ENCODE measurements at places on chromosomes 3 and 15.

DNA sequence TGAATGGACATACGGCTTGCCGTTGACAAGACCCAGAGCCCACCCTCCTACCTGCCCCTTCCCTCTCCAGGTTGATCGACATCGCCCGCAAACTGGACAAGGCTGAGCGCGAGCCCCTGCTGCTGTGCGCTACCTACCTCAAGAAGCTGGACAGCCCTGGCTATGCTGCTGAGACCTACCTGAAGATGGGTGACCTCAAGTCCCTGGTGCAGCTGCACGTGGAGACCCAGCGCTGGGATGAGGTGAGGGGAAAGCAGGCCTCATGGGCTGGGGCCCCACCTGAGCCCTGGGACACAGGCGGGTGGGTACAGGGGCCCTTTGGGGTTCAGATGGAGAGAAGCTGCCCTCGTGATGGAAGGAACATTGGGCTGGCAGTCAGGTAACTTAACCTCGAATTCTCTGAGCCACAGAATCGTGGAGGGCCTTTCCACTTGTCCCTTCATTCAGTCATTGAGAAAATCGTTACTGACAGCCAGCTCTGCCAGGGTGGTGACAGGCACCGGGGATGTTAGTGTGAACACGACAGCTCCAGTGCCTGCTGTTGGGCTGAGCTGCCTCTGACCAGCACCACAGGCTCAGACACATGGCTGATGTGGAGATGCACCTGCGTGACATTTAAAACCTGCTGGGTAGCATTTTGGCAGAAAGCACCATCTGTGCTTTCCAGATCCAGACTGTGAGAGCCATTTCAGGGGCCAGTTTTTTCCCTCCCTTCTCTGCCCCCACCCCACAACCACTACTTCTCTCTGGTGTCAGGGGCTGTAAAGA is 25.6 kb upstream of the RHO start:
- DNase-seq, result no peak

DNA sequence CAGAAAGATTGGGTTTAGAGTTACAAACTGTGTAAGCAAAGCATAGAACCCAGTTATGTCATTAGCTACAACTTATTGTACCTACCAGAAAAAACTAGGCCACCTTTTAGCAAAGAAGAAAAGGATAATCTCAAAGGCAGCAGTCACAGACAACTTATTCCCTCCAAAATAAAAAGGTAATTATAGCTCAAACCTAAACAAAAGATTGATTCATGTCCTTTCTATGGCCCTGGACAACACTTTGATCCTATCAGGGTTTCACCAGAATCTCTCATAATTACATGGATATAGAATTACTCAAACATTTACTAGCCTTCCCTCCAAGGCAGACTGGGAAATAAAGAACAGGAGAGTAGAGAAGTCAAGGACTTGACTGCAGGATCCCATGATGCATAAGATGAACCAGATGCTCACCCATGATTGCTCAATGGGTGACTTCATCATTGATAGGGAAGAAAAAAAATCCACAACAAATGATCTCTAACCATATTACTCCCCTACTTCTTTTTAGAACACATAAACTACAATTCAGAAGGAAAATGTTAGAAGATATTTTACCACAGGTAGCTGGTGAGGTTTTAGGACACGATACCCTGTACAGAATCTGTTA is 17.4 kb downstream of the DET1 start:
- DNase-seq, result no peak

DNA sequence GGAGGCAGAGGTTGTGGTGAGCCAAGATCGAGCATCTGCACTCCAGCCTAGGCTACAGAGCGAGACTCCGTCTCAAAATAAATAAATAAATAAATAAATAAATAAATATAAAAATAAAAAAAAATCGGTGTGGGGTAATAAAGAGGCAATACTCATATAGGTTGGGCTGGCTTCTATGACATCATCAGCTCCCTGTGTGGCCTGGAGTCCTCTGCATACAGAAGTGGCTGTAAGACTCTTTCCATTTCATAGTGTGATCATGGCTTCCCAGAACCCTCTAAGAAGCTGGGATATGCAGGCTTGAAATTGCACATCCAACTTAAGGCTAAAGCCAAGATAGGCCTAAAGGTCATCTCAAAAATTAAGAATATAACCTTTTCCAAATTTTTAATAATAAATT is 101.6 kb downstream of the ZIC4 start:
- DNase-seq, result no peak

GRCh38 chr3:50177346-50177745 is 14.1 kb upstream of the GNAT1 start:
- DNase-seq, result no peak

GRCh38 chr3:94406595-94406994 is 343.7 kb downstream of the NSUN3 start:
- no peak for DNase-seq

DNA sequence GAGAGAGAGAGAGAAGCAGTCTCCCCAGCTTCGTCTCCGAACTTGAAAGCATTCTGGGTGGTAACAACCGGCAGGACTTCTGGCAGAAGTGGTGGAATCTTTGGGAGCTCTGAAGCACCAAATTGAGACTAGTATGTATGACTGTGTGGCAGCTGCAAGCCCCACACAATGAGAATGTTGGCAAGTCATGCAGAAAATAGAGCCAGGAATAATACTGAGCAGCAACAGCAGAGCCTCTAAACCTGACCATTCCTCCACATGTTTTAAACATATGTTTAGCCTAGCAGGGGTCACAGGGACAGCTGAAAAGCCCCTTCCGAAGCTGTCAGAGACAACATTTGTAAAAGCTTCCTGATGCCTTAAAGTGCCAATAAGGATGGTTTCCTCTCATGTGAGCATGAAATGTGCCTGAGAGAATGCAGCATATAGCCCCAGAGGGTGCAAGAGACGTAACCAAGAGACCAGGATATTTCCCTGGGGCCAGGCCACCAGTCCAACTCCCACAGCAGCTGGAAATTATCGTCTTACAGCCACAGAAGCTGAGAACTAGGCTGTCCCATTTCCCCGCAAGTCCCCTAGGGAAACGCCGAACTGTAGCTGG is 178.6 kb upstream of the CCDC54 start:
- no peak for DNase-seq

- DNase-seq, result no peak
These were observed 27.7 kb downstream of the TRAK1 start for GRCh38 chr3:42118762-42119361.

DNA sequence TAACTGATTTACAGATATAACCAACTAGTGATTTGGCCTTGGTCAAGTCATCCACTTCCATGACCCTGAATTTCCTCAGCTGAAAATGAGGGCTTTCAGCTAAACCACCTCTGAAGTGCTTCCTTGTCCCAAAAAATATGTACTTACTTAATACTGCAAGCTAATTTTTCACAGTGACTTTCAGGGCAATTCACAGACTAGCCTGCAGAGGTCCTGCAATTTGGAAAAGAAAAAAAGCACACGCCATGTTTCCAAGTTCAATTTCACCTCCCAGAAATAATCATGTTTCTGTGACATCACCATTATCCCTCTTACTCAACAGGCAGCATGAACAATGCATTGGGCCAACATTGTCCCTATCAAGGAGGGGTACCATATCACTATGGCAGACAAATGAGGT is 218.2 kb downstream of the SHOX2 start:
- DNase-seq, result no peak

GRCh38 chr15:99239545-99240198 is 9.7 kb downstream of the TTC23 start:
- DNase-seq, result no peak

- DNase-seq, result no peak
These were observed 113.0 kb upstream of the GOLGA8J start for GRCh38 chr15:29969562-29970401.

DNA sequence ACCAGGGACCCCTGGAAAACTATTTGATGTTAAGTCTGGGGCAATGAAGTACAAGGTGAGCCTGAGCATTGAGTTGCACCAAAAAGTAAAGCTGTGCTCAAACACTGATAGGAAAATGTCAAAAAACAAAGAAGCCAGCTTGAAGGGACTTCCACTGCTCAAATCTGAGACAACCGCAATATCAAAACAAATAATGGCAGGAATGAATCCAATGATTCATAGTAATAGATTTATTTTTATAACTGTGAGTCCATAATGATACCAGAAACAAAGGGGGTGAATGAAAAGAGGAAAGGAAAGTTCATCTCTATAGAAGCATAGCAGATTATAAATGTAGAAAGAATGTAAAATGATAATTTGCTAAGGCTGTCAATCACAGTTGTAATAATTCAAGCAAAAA is 237.3 kb upstream of the ZBTB20 start:
- DNase-seq, result no peak

GRCh38 chr15:25545017-25545416 is 106.2 kb upstream of the UBE3A start:
- no peak for DNase-seq

DNA sequence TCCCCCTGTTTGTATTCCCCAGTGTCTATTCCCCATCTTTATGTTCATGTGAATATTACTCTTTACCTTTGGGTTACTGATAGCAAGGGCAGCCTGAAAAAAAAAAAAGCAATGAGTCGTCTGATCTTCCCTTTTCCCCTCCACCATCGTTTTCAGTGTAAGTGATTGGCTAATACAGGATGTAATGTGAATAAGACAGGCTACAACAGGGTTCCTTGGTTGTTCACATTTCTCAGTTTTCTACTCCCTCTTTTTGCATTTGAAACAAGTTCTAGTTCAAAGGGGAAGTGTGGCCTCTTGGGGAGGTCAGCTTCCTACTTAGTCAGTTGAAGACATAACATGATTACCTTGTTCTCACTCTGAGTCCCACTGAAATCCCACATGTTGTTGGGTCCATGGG is 278.0 kb upstream of the TRIM42 start:
- DNase-seq, result no peak

DNA sequence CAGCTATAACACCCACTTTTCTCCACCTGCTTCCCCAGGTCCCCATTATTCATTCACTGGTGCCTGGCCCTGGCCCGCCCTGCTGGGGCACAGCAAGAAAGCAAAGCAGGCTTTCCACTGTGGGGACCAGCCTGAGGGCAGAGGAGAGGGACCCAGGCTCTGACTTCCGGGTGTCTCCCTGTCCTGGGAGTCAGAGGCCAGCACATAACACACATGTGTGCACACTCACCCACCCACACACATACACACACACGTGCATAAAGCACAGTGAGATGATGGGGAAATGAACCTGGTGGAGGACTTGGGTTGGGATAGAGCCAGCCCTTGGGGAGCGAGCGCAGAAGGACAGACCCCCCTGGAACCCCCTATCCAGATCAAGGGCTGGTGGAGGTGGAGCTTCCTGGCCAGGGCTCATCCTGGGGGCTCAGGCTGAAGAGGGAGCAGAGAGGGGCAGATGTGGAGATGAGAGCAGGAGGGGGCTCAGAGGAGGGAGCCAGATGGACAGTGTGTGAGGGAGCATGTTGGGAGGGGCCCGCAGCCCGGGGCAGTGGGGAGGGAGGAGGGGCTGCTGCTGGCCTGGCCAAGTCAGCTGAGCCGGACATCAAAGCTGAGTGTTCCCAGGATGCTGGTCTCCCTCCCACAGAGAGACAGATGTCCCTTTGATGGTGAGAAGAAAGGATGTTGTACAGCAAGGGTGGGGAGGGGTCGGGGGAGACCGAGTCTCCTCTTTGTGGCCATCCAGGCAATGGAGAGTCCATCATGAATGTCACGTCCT is 78.2 kb downstream of the LINGO1 start:
- DNase-seq, result no peak

GRCh38 chr3:42672515-42672914 is 12.8 kb upstream of the KLHL40 start:
- no peak for DNase-seq

DNA sequence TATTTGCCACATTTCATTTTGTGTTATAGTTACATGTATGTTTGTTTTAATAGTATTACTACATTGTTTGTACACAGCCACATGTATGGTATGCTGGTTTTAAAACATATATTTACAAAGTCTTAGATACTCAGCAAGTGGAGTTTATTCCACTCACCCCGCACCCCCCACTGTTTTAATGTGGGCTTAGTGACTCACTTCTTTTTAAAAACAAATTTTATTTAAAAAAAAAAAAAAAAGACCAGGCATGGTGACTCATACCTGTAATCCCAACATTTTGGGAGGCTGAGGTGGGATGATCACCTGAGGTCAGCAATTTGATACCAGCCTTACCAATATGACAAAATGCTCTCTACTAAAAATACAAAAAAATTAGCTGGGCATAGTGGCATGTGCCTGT is 26.9 kb upstream of the TJP1 start:
- no peak for DNase-seq

GRCh38 chr15:84653584-84653909 is 536 bp downstream of the WDR73 start:
- DNase-seq, result no peak

GRCh38 chr3:189739378-189739777 is 108.2 kb downstream of the TP63 start:
- DNase-seq, result no peak

- no peak for DNase-seq
These were observed 12.4 kb downstream of the APOD start for GRCh38 chr3:195571361-195571760.

- no peak for DNase-seq
These were observed 8.8 kb downstream of the STOML1 start for GRCh38 chr15:73983211-73983727.

- no peak for DNase-seq
These were observed 18.0 kb downstream of the ETV5 start for GRCh38 chr3:186090901-186091300.

DNA sequence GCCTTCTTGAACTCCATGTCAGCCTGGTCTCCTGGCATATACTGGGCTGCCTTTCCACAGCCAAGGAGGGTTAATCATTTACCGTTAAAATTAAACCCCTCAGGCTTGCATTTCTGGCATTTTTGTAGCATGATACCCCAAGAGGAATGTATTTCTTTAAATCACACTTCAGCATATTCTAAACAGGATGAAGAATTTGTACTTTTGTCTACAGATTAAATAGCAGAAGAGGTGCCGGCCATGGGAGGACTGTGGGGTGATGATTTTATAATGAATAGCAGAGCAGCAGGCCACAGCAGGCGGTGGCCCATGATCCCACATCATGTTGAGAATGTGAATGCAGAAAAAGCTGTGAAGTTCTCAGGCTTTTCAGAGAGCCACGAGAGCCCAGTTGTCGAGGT is 90.2 kb downstream of the ARNT2 start:
- no peak for DNase-seq

DNA sequence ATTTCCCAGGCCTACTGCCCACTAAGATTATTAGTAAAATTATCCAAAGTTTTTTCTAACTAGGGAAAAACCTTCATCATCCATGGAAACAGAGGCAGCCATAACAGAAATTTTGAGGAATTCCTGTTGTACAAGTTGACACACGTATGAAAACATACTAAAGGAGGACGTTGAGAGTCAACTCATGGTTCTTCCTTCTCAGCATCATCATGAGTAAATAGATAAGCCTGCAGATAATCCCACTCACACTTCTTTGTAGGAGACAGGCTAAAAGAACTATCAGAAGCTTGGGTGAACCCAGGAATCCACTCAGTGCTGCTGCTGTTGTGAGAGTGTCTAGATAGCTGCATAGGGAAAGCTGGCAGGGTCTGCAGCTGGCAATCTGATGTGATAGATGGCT is 694.8 kb upstream of the NR2F2 start:
- DNase-seq, result no peak

DNA sequence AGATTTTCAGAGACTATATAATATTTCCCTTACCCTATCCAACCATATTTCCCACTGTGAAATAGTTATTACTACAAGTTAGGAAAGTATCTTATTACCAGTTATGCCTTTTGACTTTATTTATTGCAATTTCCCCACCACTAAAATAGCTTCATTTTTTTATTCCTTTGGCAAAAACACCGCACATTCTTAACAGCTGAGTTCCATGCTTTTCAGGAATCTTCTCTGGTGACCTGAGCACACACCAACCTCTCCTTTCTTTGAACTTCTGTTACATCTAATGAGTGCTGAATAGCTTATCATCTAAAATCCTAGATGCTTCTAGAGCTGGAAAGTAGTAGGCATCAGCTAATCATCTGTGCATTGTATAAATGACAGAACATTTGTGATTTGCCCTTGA is 99.1 kb downstream of the UBE2E2 start:
- no peak for DNase-seq

Data from CD4-positive, alpha-beta T cell treated with Interleukin-2 at 100 ng/mL for 4 hours (primary cell).